Stimulated activated naive CD4-positive, alpha-beta T cell treated with Interleukin-2 at 50 U/mL for 16 hours (primary cell): ENCODE measurements at places on chromosomes 12 and 14.

GRCh38 chr12:105610459-105610858 is 280.0 kb downstream of the C12orf75 start:
- DNase-seq = no peak

DNA sequence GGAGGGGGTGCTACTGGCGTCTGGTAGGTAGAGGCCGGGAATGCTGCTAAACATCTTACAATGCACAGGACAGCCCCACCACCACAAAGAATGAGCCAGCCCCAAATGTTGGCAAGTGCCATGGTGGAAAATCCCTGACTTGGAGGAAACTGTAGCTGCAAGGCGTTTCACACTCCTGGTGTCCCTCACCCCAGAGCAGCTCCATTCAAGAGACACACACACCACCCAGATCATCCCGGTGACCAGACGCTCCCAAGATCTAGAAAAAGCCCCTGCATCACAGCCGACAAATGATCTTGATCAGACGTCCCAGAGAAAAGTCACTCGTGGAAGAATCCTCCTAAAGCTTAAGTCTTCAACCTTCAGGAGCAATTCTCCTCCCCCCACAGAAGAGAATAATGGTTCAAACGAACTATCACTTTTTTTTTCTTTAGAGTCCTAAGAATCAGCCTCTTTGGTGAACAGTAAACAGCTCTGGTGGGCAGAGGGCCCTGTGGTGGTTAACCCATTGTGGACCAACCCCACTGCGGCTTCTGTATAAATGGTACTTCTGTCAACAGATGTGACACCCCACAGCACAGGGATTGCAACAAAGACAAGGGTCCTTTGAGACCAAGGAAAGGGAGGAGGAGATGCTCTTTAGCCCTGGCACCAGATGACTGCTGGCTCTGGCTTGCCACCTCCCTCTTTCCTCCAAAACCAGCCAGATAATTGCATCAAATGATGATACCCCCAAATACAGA is 2.7 kb downstream of the GLTP start:
- DNase-seq = no peak

DNA sequence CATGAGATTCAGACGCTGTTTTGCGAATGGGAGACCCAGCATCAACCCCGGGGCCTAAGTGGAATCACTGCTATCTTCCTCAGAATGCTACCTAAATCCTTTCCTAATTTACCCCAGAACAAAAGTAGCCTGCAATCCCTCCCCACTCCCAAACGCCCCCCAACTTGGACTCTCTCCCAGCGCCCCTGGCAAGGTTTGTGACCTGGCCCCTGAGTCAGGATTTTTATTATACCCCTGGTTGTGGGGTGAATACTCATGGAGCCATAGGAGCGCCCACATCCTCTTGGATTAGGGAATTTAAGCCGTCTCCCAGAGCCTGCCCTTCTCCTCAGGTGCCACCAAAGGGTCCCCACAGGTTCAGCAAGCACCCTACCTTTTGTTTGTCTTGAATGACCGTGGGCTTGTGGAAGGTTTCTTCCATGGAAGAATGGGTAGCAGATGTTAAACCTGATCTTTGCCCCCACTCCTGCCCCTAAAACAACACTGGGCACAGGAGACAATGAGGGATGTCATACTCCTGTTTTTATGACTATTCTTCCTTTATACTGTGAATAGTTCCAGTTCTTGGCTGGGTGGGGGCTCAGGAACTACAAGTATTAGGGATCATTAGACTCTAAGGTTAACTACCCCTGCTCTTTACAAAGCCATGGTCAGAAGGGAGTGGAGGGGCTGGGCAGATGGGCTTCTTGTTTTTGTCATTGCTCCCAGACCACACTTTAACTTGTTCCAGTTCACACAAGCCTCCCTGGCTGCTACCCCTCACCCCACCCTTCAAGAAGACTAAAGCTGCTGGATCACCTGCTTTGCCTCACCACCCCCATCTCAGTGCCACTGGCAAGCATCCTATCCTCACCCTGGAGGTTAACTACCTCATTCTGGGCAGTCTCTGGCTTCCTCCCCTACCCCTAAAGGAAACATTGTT is 630 bp downstream of the MYL6B start:
- no peak for DNase-seq

GRCh38 chr14:43198465-43198864 is 1308.6 kb downstream of the FSCB start:
- no peak for DNase-seq

DNA sequence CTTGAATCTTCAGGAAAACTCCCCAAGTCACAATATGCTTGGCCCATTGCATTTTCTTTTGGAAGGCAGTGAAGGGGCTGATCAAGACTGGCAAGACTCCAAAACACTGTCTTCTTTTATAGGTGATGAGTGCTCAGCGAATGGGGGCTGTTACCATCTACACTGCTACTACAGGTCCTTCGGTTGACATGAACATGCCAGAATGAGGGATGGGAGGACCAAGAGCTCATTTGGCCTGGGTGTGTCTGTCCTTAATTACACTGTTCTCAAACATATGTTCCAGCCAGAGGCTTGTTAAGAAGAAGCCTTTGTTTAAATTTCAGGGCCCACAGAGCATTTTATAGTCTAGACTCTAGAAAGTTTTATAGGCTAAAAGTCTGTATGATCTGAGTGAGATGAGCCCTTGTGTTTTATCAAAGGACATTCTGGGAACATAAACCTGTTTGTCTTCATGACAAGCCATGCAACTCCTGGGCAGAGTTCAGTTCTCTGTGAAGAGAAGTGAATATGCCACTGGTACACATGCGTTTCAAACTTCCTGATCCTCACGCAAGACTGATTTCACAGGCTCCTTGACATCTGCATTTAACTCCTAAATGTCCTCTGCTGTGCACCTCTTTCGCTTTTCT is 4.7 kb upstream of the FAM234B start:
- DNase-seq = no peak

DNA sequence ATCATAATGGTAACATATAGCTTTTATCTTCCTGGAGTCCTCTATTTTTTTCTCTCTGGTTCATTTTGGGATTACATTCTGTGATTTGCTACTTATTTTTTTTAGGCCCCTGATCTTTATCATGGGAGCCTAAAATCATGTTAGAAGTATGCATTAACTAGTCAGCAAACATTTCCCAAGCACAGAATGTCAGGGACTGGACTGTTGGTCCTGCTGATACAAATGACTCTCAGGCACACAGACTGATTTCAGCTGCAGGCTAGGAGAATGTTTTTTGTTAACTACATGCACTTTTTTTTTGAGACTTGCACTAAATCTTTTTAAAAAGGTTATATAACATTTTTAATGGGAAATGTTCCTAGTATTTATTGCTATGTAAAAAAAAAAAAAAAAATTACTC is 131.1 kb downstream of the ACSS3 start:
- DNase-seq = no peak

DNA sequence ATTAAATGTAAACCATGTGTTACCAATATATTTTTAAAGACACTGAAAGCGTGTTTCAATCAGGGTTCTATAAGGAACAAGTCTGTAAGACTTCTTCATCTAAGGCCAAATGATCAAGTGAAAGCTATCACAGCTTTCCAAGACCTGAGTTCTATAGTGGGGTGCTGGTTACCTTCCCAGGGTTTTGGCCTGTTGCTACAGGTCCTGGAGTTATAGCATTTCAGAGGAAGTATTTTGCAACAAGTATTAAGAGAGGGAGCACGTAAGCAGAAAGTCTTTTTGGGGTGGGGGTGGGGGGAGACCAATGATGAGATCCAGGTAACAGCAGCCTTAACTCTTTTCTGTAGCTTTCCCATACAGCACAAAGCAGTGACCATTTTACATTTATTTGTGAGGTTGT is 43.8 kb downstream of the FOXN3 start:
- no peak for DNase-seq

DNA sequence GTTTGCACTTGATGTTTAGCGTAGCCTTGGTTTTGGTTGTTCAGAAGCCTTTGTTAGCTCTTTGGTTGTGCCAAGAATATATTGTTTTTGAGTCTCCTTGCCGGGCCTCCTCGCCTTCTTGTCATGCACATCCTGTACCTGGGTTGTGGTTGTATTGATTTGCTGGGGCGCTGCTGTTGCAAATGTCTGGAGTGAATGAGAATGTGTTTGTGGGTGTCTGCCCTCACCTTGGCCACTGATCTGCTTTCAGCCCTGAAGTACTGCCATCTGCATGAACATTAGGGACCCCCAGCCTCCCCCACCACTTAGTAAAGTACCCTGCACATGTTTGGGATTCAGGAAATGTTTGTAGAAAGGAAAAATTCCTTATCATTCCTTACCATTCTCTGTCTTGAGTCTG is 16.5 kb downstream of the PRKCH start:
- DNase-seq = peak; percentile 62

DNA sequence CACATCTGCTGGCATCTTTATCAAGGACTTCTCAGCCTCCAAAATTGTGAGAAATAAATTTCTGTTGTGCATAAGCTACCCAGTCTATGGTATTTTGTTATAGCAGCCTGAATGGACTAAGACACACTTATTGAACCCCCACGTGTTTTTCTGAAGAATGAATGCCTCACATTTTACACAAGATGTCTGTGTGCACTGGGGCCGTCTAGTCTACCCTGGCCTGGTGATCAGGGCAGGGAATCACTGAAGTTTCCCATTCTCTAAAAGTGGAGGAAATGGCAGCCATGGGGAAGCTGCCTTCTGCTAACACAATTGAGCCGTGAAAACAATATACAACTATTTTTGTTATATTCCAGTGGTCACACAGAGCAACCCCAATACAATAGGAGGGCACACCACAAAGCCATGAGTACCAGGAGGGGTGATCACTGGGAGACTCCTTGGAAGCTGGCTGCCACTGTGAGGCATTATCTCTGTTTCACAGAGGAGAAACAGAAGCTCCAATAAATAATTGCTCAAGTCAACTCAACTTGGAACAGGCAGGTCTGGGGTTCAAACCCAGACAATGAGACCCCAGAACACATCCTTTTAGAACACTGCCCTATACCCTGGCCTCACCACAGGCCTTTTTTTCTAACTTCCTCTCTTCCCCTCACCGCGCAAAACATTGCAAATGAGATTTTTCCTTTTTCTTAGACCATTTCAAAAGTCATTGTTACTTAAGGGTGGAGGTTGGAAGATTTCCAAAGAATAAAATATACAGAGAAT is 18.3 kb upstream of the LTA4H start:
- DNase-seq = no peak

DNA sequence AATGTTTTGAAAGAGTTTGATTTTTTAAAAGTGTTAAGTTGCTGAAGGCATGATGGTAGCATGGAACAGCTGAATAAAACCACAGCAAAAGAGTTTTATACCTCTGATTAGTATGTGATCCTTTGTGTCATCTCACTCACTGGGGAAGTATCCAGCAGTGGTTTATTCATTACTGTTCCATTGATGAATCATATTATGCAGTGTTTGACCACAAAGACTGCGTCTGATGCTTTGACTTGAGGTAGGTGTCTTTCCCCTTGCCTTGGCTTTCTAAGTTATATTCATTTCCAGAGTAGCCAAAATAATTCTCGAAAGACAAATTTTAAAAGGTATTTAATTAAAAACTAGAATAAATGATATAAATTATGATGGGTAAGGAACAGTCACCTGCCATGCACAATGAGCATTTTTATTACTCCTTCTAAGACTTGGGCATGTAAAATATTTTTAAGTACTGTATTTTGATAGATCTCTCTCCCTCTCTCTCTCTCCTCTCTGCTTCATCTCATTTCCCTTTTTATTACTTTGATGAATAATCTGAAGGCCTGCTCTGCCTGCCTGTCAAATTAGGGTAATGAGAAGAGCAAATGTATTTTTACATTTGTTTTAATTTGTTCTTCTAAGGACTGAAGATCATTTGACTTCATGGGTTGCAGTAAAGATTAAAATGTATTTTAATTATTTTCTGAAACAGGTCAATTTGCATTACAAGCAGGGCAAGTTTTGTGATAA is 164.9 kb downstream of the NAV3 start:
- DNase-seq = no peak

DNA sequence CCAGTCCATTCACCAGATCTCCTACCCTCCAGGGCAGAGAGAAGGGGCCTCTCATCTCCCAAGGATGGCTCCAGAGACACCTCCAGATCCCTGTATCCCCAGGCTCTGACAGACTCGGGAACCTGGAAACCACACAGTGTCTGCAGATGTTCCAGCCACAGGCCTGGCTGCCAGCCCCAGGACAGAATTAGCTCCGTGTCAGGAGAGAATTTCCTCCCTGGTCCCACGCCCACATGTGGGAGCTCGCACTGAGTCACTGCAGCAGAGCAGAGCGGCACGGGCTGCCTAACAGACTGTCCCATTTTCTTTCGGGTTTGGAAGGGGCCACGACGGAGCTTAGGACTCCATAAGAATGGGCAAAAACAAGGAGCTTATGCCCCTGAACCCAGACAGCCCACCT is 33.6 kb downstream of the CMKLR1 start:
- DNase-seq = peak; percentile 19

GRCh38 chr14:68574461-68574860 is 218.4 kb downstream of the ZFP36L1 start:
- DNase-seq = no peak

DNA sequence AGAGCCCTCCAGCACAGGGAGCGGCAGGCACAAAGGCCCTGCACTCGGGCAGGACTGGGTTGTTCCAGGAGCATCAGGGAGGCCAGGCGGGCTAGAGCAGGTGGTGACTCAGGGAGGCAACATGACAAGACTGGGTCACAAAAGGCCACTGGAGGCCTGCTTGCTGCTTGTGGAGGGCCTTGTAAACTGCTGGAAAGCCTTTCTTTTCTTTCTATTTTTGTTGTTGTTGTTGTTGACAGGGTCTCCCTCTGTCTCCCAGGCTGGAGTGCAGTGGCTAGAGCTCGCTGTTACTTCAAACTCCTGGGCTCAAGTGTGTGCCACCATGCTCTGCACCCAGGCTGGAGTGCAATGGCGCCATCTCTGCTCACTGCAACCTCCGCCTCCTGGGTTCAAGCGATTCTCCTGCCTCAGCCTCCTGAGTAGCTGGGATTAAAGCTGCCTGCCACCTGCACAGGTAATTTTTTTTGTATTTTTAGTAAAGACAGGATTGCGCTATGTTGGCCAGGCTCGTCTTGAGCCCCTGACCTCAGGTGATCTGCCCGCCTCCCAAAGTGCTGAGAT is 11.8 kb upstream of the RCOR1 start:
- DNase-seq = no peak

- no peak for DNase-seq
Observed at GRCh38 chr12:29208936-29209701, 60.0 kb downstream of the FAR2 start.

DNA sequence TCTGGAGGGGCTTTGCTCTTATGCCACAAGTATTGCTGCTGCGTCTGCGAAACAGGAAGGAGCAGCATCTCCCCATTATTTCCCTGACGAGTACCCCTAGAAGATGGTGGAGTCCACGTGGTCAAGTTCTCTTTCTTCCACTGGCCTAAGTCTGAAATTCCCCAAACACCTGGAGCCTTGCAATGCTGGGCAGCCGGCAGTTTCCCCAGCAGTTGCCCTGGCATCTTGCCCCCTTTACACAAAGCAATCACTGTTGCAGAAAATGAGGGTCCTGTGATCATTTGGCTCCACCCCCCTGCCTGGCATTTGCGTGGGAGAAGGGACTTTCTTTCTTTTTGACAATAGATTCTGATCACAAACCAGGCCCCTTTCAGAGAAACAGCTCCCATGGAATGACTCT is 56.9 kb downstream of the FOS start:
- no peak for DNase-seq

GRCh38 chr12:113006206-113006605 is 27.9 kb downstream of the OAS2 start:
- DNase-seq = no peak

GRCh38 chr12:41011939-41012338 is 176.2 kb upstream of the PDZRN4 start:
- DNase-seq = no peak
